Stimulated activated naive CD8-positive, alpha-beta T cell treated with anti-CD3 and anti-CD28 coated beads, Interleukin-15, amount 100 ng/mL, for 72 hours (primary cell): ENCODE measurements at places on chromosomes 16 and 17.

GRCh38 chr16:82175627-82176026 lies 5.6 kb upstream of the MPHOSPH6 start:
- no peak for DNase-seq

- DNase-seq, result no peak
These were observed 42.7 kb upstream of the METRNL start for GRCh38 chr17:83036666-83037065.

GRCh38 chr17:68195667-68196393 lies 52.0 kb upstream of the AMZ2 start:
- DNase-seq, result no peak

DNA sequence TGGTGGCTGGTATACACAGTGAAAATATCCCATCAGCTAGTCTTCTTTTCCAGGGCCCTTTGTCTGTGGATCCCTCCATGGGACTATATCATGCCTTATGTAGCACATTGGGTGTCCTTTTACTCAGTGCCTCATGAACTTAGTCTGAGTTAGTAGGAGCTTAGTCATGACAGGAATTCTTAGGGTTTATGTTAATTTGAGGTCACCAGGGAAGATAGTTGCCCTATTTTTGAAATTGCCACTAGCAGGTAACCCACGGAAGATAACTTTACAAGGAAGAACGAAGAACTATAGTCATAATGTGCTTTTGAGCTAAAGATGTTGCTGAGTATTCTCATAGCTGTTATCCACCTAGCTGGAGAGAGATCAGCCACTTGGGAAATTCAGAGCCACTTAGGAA lies 14.8 kb upstream of the PLK1 start:
- DNase-seq, result no peak

GRCh38 chr16:16163571-16163970 lies 59.7 kb downstream of the ABCC6 start:
- DNase-seq, result no peak

DNA sequence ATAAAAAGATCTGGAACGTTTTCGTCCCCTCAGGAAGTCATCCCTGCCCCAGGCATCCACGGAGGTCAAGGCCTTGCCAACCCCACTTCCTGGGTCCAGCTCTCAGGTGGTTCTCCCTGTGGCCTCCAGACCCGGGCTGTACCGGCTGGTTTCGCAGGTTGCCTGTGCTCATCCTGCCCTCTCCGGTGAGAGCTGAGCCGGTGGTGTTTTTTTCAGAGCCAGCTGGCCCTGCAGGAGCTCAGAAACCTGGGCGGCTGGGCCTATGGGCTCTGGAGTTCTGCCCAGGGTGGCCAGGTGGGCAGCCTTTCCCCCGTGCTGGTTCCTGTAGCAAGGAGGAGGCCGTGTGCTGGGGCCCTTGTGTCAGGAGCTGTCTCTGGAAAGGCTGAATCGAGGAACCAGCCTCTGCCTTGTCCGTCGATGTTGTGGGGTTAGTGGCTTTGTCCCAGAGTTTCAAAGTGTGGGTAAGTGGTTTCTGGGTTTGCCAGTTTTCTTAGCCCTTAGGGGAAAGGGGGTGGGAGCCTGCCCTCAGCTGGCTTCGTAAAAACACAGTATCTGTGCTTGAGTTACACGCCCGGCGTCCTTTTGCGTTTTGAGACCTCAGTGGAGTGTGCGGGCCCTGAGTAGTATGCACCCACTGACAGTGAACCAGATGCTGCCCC lies 23.6 kb downstream of the C16orf90 start:
- no peak for DNase-seq

GRCh38 chr17:78963378-78963777 lies 16.3 kb downstream of the LGALS3BP start:
- DNase-seq, result no peak

- DNase-seq, result no peak
These were observed 147.3 kb downstream of the SNX11 start for GRCh38 chr17:48254896-48255295.

- DNase-seq, result no peak
These were observed 118.1 kb upstream of the SHISA6 start for GRCh38 chr17:11122908-11123307.

DNA sequence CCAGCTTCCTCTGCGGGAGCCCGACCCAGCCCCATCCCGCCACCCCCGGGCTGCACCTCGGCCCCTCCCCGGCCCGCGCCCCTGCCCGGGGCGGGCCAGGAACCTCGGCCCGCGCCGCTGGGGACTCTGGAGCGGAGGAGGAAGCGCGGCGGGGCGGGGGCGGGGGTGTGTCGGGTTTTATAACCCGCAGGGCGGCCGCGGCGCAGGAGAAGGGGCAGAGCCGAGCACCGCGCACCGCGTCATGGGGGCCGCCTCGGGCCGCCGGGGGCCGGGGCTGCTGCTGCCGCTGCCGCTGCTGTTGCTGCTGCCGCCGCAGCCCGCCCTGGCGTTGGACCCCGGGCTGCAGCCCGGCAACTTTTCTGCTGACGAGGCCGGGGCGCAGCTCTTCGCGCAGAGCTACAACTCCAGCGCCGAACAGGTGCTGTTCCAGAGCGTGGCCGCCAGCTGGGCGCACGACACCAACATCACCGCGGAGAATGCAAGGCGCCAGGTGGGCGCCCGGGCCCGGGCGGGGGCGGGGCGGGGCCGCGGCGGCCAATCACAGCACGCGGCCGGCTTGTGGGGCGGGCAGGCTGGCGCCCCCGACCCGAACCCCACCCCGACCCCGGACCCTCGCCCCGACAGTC lies at the start of gene ACE:
TSS of gene ACE (plus strand) at position 208 of the 626 bp plus-strand sequence. CDS start at position 242, 34 bp downstream.
- peak; percentile 41 for DNase-seq

DNA sequence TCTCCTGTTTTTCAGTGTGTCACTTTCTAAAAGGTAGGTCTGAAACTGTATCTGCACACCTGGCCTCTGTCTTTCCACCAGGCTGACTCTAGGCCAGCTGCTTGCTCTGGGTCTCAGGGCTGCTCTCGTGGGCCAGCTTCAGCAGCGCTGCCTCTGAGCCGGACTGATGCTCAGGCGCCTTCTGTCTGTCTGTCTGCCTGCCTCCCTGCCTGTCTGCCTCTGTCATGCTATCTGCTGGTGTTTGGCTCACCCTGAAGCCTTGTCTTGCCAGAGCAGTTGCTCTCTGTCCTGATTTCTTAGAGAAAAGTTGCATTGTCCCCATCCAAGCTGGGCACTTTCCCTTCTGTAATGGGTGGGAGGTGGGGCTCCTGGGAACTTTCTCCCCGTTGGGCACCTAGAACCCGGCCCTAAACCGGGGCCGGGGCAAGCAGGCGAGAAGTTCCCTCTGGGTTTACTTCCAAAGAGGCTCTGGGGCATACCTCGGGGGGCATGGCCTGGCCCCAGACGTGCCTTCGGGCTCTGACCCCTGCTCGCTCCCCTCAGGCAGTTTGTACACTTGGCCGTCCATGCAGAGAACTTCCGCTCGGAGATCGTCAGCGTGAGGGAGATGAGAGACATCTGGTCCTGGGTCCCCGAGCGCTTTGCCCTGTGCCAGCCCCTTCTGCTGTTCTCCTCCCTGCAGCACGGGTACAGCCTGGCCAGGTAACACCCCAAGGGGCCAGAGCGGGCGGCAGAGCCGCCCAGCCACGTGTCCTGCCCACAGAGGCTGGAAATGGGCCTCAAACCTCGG lies 15.9 kb upstream of the ATP6V0C start:
- DNase-seq, result no peak

- no peak for DNase-seq
These were observed 28.0 kb downstream of the LLGL2 start for GRCh38 chr17:75553295-75554110.

- no peak for DNase-seq
These were observed 2.4 kb upstream of the MTSS2 start for GRCh38 chr16:70688246-70688742.

DNA sequence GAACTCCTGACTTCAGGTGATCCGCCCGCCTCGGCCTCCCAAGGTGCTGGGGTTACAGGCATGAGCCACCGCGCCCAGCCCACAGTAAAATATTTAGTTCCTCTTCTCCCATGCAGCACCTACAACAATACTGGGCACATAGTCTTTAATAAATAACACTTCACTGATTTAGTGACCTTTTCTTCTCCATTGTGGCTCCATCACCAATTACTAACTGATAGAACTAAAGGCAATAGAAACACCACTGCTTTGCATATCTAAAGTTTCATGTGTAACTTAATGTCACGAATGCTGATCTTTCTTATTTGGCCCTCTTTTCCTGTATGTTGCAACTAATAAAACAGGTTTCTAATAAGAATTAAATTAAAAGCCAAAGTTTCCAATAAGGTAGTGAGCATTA lies 38.9 kb downstream of the TRIM37 start:
- no peak for DNase-seq

- DNase-seq, result no peak
These were observed 13.5 kb upstream of the CETP start for GRCh38 chr16:56948234-56948633.

GRCh38 chr17:61398721-61399130 lies 917 bp upstream of the TBX2 start:
- DNase-seq, result no peak

- no peak for DNase-seq
These were observed 37.3 kb upstream of the ELAC2 start for GRCh38 chr17:13055131-13055530.

DNA sequence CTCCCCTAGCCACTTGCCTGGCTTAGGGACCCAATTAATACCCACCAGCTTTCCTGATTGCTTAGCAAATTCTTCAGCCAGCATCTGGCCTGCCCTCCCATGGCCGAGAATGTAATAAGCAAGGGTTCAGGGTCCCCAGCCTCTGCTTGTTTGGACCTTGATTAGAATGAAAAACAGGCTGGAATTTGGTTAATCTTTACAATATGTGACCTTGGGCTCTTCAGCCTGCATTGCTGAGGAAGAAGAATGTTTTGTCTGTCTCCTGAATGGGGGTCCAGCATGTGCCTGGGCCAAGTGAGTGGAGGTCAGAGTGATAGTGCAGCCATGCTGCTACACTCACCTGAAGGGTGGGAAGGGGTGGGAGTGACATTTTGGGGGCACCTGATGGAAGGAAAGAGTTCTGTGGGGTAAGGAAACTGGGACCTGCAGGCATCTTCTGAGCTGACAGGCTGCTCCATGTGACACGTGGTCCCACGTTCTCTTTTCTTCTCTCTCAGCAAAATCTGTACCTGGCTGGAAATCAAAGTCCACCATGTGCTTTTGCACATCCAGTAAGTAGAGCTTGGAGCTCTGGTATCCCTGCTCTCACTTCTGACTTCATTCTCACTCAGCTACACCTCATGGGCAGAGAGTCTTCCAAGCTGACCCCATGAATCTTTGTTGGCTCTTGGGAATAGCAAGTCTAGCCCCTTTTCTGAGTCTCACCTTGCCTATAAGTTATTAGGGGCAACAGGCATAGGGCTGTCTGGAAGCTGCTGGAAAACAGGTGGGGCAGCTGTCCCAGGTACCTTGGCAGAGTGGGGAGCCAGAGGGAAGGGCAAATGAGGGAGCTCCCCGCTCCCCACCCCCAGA lies 5.3 kb downstream of the TMEM106A start:
- DNase-seq, result no peak

DNA sequence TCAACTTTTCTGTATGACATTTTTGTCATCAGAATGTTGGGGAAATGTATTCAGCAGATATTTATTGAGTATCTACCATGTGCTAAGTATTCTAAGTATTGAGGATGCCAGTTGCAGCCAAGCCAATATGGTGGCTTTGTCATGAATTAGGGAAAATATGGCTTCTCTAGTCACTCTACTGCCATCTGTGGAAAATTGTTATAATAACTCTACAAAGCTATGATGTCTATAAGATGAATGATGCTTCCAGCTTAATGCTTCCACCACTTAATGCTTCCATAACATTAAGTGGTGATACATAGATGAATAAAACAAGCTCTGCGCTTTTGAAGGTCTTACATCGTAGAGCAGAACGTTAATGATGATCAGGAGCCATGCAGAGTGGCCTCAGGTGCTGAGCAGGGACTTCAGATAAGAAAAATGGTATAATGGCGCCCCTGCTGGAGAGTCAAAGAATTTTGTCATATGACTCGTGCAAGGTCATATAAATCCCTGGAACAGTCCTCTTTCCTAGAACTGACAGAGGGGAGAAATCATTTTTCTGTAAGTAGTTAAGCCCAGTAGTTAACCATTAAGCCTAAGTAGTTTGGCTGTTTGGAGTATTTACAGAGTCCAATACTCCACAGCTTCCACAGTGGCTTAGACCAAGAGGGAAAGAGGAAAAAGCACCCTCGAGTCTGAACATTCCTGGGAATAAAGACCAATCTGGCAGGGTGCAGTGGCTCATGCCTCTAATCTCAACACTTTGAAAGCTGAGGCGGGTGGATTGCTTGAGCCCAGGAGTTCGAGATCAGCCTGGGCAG lies 2.7 kb upstream of the TMIGD1 start:
- peak; percentile 58 for DNase-seq

GRCh38 chr17:1231456-1231855 lies 38.8 kb upstream of the BHLHA9 start:
- no peak for DNase-seq

- DNase-seq, result no peak
These were observed 11.2 kb downstream of the QRICH2 start for GRCh38 chr17:76296889-76297288.

GRCh38 chr16:35146031-35146710 lies 1686.8 kb downstream of the TP53TG3F start:
- DNase-seq, result no peak

DNA sequence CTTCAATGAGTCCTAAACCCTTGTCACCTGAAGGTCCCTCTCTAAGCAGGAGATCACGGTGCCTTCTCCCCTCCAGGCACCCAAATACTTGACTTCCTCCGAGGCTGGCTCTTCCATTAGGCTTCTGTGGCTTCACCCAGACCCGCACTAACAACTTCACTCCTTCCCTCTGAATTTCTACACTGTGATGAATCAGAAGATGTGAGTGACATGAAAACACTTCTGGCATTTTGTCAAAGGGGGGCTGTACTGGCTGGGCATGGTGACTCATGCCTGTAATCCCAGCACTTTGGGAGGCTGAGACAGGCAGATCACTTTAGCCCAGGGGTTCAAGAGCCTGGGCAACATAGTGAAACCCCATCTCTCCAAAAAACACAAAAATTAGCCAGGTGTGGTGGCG lies 72.6 kb upstream of the CNEP1R1 start:
- no peak for DNase-seq

- DNase-seq, result peak; percentile 69
These were observed 13.0 kb downstream of the SARM1 start for GRCh38 chr17:28384281-28385036.

DNA sequence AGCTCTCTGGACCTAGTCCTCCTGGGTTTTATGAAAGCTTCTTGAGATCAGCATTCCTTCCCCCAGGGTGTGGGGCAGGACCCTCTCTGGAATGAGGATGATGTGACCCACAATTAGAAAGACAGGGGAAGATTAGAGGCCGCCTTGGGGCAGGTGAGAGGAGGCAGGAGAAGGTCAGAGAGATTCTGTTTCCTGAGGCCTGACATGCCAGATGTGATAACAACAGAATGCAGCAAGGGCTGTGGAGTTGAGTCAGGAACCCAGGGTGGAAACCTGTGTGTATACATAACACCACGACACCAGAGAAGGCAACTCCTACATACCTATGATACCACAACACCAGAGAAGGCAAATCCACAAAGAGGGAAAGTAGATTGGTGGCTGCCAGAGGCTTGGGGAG lies 5.4 kb upstream of the SLC5A10 start:
- DNase-seq, result no peak

GRCh38 chr16:473046-474043 lies 47.9 kb downstream of the RAB11FIP3 start:
- DNase-seq, result no peak

GRCh38 chr17:55340686-55341085 lies 75.9 kb downstream of the HLF start:
- no peak for DNase-seq
